ENCODE measurements at places on chromosomes 3 and 15.

DNA sequence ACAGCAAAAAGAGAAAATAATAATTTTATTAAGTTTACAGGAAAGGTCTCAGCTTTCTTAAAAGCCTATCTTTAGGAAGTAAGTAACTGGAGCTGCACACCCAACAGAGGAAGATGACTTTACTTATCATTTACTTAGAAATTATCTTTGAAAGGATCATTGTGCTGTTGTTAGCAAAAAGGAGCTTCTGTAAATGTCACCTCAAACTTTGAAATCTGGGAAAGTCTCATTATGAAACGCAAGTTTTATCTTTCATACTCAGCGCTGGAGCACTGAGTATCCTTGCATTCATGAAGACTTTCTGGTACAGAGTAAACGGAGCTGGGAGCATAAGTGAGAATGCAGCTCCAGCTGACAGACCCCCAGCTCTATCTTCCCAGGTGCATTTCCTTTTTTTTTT is 491.2 kb upstream of the TPRG1 start:
- no peak for DNase-seq

GRCh38 chr15:90038632-90039095 is 37.5 kb downstream of the ZNF710 start:
- DNase-seq, result no peak

DNA sequence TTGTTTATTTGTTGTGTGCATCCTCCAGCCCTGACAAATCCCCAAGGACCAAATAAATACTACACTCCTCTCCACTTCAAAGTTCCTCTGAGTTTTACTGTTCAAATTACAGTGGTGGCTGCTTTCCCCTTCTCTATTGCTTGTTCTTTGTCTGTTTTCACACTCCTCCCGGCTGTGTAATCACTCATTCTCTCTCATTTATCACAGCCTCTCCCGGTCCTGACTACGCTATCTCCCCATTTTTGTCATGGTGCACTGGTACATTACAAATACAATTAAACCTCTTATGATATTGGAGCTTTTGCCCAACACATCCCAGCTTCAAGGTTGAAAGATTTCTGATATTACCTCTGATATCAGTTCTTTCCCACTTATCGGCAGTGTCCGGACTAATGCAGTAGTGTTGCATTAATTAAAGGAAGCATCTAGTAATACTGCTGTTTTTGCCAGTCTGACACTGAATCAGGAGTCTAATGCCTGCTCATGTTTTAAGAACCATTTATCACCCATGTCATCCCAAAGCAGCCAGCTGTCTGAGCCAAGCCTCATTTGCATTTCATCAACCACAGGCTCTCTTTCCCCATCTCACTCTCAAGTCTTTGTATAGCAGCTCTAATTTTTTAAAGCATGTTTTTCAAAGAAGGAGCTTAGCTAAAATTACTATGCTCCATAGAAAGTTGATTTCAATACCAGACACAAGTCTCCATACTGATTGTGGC is 740.5 kb downstream of the ROBO2 start:
- DNase-seq, result no peak

DNA sequence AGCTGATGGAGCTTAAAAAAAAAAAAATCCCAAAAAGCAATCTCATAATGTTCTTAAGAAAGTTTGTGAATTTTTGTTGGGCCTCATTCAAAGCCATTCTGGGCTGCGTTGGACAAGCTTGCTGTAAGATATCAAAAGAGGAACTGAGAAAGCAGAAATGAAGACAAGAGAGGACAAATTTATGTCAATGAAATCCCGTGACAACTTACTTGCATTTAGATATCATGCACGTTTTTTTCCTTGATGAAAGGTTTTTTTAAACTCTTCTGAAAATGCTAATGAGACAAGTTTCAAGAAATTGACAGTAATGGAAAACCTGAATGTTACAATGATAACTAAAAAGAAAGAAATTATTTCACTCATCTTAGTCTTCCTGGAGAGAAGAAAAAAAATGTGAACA is 662.9 kb downstream of the SQOR start:
- DNase-seq, result no peak

- DNase-seq, result no peak
These were observed 1.8 kb downstream of the TWF2 start for GRCh38 chr3:52237006-52237656.

DNA sequence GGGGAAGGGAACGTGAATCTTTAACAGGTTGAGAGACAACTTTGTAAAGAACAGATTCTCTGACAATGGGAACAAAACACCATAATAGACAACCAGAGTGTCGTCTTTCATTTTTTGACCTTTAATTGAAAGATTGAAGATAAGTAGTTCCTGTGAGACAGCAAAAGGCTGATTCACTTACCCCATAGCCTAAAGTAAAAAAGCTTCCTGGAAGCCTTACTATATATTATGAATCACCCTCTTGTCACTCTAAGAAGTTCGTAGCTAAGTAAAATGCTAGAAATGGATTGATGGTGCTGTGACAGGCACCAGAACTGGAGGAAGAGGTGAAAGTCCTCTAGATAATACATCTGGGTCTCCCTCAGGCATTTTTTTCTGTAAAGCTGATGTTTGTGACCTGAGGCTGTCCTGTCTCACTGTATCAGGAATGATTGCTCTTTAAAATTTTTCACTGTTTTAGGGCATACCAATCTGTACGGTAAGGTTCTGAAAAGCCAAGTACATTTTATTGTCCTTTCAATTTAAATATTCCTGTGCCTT is 824.6 kb upstream of the SEMA6D start:
- no peak for DNase-seq

GRCh38 chr15:56978898-56979662 is 60.6 kb downstream of the TCF12 start:
- DNase-seq, result no peak

DNA sequence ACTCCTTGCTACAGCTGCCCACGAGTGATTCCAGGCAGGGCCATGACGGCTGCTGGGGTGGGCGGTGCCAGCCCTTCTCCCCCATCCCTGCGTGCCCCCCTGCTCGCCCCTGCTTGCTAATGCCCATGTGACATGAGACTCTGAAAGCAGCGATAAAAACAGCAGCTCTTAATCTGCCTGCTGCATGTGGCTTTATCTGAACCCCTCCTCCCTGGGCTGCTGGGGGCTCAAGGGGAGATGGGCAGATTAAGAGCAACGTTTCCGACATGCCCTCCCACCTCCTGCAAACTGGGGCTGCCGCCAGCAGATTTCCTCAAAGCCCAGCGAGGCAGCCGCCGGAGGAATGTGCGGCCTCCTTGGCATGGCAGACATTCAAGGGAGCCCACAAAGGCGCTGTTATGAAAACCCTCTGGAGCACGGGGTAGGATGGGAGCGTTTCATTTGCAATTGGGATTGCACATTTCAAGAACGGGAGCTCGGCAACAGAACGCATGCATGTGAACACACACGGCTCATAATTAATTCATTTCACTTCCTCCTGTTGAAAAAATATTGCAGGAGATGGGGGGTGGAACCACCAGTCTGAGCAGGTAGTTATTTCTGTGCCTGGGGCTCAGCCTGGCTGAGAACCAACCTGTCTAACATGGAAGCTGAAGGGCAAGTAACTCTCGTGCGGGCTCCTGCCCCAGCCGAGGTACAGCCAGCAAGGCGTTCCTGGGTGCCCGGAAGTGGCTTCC is 504.2 kb upstream of the PROK2 start:
- peak; percentile 80 for DNase-seq

GRCh38 chr3:1190569-1190968 is 97.7 kb downstream of the CNTN6 start:
- DNase-seq, result no peak

- DNase-seq, result no peak
These were observed 28.6 kb upstream of the TEX264 start for GRCh38 chr3:51642462-51642861.

DNA sequence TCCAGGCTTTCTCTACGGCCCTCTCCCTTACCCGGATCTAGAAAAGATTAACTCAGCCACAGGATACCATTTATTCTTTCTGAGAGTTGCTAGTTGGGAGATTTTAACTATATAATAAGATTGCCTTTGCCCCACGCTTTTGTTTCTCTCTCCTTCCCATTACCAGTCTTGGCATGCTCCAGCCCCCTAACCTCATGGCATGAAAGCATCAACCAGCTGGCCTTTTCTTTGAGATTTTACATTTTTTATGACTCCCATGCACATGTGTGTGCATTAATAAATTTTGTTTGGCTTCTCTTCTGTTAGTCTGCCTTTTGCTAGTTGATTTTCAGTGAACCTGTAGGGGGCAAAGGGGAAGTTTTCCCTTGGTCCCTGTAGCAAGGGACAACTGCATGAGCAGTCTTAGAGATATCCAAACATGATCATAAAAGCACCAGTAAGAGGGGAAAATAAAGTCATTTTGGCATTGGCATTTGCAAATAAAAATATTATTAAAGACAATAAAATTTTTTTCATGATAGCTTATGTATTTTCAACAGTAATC is 73.6 kb downstream of the OXSM start:
- DNase-seq, result no peak

DNA sequence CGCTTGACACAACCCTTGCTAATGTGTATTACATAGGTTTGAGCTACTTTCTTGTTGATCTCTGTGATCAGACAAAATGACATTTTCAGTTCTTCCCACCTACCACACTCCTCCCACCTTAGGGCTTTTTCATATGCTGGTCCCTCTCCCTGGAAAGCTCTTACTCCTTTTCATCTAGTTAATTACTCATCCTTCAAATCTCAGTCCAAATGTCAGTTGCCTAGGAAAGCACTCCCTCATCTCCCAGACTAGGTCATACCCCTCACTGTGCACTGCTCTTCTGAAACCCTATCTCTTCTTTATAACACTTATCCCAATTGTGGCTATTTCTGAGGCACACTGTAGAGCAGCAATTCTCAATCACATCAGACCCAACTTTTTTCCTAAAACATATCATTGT is 7.3 kb downstream of the ZNF106 start:
- no peak for DNase-seq

DNA sequence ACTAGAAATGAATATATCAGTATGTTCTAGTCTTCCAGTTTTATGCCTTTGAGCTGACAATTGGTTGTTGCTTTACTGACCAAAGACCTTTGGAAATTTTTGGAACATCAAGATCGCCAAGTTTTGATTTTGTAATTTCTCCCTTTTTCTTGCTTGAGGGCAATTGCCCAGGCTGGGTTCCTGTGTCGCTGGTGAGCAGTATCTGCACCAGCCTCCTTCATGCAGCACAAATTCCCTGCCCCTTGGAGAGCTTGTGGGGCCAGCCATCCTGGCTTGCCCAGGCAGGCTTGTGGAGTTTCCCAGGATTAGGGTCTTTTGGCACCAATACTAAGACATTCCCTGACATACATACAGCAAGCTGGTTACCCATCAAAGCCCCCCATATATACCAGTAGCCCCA is 37.9 kb upstream of the HACD2 start:
- DNase-seq, result no peak

DNA sequence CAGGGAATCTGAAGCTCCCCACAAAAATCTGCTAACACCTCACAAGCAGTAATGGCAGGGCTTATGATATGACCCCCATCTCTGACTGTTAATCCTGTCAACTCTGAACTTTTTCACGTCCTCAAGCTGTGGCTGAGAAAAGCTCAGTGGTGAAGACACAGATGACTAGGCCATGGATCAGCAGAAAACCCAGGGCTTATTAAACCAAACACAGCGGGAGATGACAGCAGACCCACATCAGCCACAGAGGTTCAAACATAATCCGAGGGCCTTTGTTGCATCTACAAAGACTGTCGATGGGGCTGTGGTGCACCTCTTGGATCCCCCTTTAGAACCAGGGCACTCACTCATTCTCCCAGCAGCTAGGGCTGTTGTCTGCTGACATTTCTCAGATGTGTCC is 50.4 kb downstream of the GLB1 start:
- DNase-seq, result no peak

- DNase-seq, result no peak
These were observed 77.8 kb downstream of the GHSR start for GRCh38 chr3:172370419-172370818.

- DNase-seq, result no peak
These were observed 253.9 kb upstream of the LYSMD4 start for GRCh38 chr15:99987119-99987506.

DNA sequence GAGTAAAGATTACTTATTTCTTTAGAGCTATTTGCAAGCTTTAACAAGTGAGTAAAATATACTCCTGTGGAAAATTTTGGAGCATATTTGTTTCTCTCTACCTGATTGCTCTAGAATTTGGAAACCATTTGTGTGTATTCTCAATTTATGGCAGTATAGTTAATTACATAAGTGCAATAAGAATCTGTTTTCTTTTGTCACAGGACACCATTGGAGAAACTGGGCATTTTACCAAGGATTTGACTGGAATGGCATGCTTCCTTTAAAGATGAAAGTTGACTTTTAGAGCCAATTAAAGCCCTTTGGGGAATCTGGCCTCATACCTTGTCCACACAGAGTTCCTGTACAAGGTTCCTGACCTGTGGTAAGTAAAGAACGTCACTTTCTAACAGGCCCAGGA is 38.4 kb downstream of the PAQR5 start:
- no peak for DNase-seq

DNA sequence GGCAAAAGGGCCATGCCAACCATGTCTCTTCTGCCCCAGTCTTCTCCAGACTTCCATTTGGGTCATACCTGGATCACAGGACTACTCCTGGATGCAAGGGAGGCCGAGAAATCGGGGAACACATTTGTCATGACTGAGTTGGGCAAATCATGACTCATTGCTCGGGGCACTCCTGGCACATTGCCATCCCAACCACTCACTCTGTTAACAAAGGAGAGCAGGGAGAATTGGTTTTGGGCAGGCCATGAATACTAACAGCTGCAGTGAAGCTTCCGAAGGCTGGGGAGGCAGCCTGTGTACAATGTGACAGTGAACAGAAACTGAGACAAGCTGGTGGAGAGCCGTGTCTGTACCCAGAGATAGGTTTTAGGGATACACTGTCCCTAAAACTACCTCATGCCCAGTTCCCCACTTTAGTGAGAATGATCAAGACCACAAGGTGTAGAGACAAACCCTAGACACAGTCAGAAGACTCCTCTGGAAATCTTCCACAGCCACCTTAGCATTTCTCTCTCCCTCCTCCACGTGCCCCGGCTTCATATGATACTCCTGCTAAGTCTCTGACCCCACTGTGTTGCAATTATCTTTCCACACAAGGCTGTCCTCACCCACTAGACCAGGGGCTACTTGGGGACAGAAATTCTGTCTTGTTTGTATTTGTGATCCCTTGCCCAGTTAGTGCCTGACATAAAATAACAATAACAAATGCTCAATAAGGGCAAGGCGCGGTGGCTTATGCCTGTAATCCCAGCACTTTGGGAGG is 10.5 kb upstream of the BUB1B start:
- DNase-seq, result peak; percentile 23

DNA sequence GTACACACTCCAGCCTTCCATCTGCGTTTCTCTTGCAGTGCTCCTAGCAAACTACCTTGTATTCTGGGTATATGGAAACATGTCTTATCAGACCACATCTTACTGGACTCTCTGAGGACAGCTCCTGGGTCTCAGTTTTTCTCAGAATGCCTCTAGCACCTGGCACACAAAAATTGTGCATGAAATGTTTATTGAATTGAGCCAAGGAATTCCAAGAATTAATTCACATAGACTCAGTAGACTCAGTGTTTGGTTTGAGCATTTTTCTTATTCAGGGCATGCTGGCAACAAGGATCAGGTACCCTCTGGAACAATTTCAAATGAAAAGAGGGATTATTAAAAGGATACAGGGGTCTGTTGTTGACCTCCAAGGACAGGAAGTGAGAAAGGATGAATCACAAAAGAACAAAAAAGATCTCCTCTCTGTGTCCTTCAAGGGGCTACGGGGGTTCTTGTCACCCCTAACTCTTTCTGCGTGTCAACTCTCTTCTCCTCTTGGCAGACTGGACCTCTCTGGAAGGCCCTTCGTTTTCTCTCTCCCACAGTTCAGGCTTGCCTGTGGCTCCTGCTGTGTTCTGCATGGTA is 270.0 kb upstream of the HES1 start:
- no peak for DNase-seq

- DNase-seq, result no peak
These were observed 70.1 kb downstream of the PLXNA1 start for GRCh38 chr3:127053026-127053425.
